ENCODE measurements at places on chromosomes 16 and 17.

DNA sequence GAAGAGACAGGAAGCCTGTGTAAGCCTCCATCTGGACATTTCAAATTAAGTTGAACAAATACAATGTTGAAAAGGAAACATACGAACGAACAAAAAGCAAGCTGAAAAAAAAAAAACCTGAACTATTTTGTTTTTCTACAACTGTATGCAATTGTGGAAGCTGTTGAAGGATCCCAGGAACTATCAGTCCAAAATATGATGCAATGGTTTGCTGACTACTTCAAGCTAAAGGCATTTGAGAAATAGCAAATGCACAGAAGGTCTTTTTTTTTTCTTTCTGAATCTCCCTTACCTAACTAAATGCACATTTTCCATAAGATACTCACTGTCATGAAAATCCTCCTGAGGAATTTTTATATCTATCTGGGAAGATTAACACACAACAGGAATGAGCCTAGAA is 40.2 kb downstream of the MAF start:
- no peak for DNase-seq

GRCh38 chr16:50570354-50570753 is 22.2 kb downstream of the NKD1 start:
- no peak for DNase-seq

GRCh38 chr16:89031715-89032659 is 55.0 kb upstream of the CBFA2T3 start:
- no peak for DNase-seq

GRCh38 chr17:37134050-37134449 is 185.3 kb downstream of the AATF start:
- no peak for DNase-seq

DNA sequence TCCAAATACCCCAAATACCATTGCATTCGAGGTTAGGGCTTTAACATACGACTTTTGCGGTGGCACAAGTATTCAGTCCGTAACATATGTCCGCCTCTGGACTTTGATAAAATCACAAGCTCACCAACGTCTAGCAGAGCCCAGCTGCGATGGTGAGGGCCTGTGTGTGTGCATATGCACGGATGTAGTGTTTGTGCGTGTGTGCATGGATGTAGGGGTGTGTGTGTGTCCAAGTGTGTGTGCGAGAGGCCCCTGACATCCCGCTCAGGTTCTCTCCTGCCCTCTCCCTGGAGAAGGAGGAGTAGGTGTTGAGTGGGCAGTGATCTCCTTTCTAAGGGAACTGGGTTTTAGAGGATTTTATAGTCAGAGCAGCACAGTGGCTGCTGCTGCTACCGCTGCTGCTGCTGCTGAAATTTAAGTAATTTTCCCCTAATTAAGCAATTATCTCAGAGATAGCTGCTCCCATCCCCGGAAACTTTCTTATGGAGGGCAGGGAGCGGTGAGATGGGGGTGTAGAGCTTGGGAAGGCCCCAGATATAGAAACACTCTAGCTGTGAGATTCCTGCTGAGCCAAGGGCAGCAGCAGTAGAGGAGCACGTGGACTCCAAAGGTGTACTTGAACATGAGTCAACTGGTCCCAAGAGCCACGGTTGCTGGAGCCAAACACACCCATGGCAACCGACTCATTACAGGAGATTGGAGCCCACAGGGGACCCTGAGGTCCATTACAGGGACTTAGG is 121.7 kb upstream of the SDK2 start:
- DNase-seq: no peak

- peak; percentile 54 for DNase-seq
Observed at GRCh38 chr17:75031972-75032719, 14.6 kb downstream of the ATP5PD start.

DNA sequence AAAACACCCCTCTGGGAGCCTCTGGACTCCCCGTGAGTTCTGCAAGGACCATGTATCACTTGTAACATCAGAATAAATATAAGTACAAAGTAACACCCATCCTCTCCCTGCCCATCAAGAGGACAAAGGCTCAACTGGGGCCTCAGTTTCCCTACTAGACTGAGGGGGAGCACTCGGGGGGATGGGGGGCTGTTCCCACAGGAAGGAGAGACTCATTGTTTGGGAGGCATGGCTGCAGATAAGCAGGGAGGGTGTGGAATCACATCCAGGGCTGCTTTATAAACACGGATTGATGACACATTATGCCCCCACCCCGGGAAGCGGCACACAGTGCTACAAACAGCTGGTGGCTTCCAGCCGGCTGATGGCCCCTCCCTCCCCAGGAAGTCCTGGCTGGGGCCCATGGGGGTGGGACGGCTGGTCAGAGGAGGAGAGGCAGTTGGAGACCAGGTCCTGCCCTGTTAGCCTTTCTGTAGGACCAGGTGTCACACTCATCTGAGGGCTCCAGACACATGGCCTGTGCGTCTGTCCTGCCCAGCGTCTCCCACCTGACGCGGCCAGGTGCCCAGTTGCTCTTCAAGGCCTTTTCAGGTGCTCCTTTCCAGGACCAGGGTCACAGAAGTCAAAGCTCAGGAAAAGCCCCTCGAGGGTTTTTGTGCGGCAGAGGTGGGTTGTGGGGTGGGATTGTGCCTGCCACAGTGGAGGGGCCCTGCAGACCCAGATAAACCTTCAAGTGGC is 1.3 kb upstream of the MPG start:
- peak; percentile 66 for DNase-seq

GRCh38 chr17:34259146-34259545 is 4.1 kb downstream of the CCL2 start:
- no peak for DNase-seq
